ENCODE measurements at places on chromosomes 4 and X. TPM values are rescaled to one million over a fixed set of nuclear protein-coding genes. Genes with fewer than 3 reads are reported as not detected.

Gene GAGE1
- total RNA-seq, result not detected

Gene TSPAN6
- total RNA-seq, result 17.8 TPM

Gene TRMT10A
- 14.7 TPM for total RNA-seq

Gene NPY5R
- not detected for total RNA-seq

Gene GC
- not detected for total RNA-seq

Gene TNIP2
- 47.8 TPM for total RNA-seq

Gene MAGEE1
- total RNA-seq, result 0.34 TPM

Gene OPRPN
- total RNA-seq, result not detected
